HCT116 (cell line): ENCODE measurements at places on chromosomes 2 and 18. TPM values are rescaled to one million over a fixed set of nuclear protein-coding genes. Genes with fewer than 3 reads are reported as not detected.

The LPIN1 gene
- 16.7 TPM for total RNA-seq

The CCDC74A gene
- total RNA-seq = 13.6 TPM

The METTL8 gene
- total RNA-seq = 34.4 TPM

The CAVIN2 gene
- 0.27 TPM for total RNA-seq

The ATOH8 gene
- 0.74 TPM for total RNA-seq

The IL1A gene
- 0.10 TPM for total RNA-seq

The UCN gene
- total RNA-seq = 8.0 TPM

The CRYGD gene
- not detected for total RNA-seq

The DOCK10 gene
- total RNA-seq = 0.54 TPM

The C2orf15 gene
- total RNA-seq = 1.9 TPM

The ARHGEF33 gene
- total RNA-seq = 0.30 TPM

The ERFE gene
- 17.3 TPM for total RNA-seq

The UGT1A10 gene
- not detected for total RNA-seq

The ANO7 gene
- total RNA-seq = 0.84 TPM

The MREG gene
- total RNA-seq = 16.9 TPM

The CNGA3 gene
- total RNA-seq = not detected

The CPO gene
- total RNA-seq = 0.32 TPM

The KIAA2012 gene
- not detected for total RNA-seq
